T-helper 17 cell (primary cell): ENCODE measurements at places on chromosomes 16 and 17.

DNA sequence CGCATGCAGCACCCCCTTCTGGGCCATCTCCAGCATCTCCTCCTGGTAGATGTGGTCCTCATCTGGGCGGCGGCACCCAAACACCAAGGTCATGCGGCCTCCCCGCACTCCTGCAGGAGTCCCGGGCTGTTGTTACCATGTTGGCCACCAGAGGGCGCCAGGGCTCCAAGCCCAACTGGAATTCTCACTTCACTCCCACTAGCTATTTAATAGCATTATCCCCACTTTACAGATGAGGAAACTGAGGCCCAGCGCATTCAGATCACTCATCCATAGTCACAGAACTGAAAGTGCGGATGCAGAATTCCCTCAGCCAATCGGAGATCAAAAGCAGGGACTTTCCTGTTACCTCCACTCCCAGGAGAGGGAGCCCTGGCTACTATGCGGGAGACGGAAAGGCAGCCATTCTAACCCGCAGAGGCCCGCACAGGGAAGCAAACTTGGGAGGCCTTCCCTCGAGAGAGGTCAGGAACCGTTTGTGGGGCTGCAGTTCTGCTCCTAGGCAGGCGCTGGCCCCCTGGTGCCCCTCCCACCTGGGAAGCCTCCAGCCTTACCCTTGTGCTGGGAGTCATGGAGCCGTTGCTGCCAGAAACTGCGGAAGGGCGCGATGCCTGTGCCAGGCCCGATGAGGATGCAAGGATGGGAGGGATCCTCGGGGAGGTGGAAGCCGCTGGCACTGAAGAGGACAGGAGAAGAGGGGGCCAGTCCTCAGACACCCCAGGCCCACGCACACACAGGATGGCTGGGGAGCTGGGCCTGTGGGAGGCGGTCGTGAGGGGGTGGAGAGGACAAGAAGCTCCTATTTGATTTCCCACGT lies 40.1 kb downstream of the NOS2 start:
- DNase-seq = peak; percentile 56

- DNase-seq = no peak
Observed at GRCh38 chr17:17079336-17079735, 37.1 kb downstream of the MPRIP start.

DNA sequence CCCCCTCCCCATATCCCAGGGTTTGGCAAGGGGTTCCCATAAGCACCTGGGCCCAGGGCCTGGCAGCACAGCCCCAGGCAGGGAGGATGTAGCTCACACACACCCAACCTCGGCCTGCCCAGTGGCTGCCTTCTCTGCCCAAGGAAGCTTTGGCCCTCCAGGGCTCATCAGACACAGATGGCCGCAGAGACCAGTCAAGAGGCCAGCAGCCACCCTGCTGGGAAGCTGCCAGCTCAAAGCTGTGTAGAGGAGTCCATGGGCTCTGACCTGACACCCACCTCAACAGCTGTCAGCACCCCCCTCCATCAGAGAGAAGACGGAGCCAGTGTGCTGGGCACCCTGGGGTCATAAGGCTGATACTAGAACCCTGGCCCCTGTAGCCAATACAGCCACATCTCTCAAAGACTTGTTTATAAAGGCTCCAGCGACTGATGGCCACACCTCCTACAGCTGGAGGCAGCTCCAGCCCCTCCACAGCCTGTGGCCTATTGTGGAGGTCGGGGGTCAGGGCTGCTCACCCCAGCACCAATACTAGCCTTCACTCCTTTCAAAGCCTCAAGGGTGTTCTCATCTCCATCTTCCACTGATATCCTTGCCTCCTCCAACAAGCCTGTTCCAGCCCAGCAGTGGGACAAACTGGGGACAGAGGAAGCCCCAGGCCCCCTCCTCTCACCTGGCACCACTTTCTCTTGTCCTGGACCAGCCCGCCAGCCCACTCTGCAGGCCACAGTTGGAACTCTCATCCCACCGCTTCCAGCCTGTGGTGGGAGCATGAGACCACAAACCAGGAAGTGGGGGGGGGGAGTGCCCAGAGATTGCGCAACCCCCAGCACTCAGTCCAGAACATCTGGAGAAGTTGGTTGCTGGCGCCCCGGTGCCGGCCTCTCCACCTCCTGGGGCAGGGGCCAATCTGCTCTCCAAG lies 2.2 kb upstream of the MPG start:
- no peak for DNase-seq

DNA sequence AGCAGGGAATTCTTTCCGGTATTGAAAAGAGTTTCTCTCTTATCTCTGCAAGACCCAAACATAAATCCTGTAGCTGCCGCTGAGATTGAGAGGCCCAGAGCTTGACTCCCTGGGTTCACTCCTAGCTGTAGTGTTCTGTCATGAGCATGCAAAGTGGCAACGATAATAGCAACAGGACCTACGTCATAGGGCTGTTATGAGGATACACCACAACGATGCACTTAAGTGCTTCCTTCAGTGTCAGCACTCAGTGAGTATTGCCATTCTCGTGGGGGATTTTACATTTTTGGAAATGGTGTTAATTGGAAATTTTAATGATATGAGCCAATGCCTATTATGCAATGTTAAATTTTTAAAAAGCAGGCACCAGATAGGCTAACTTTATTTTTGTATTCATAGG lies 199.8 kb downstream of the CYLD start:
- DNase-seq = no peak

DNA sequence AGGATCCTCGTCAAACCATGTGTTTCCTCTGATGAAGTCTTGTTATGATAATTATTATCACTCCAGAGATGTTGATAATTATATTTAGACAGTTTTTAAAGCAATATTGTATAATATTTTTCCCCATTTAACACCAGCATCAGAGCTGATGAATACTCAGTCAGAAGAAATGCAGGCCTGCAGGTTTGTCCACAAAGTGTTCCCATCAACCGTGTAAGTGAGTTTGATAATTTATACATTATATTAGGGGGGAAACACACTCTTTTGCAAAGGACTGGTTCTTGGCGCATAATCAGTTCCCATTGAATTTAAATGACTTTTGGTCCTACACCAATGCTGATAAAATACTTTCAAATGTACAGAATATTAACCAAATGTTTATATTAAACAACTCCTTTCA lies 454.8 kb downstream of the TOX3 start:
- DNase-seq = no peak

- DNase-seq = no peak
Observed at GRCh38 chr16:87542531-87543102, 49.8 kb upstream of the ZCCHC14 start.

DNA sequence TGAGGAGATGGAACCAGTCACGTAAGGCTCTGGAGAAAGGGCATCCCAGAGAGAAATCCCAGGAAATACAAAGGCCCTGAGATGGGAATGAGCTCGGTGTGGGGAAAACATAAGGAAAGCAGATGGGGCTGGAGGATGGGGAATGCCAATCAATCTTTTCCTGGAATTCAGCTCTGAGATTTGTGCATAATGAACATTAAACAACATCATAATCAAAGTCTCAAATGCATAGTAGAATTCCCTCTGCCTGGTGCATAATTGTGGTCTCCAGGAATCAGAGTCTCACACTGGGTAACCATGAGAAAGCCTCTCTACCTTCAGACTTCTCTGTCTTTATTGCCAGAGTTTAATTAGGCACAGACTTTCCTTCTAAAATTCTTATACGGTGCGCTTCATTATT lies 30.8 kb downstream of the OTOA start:
- DNase-seq = no peak

GRCh38 chr16:83959656-83960434 lies 6.8 kb downstream of the OSGIN1 start:
- DNase-seq = no peak

DNA sequence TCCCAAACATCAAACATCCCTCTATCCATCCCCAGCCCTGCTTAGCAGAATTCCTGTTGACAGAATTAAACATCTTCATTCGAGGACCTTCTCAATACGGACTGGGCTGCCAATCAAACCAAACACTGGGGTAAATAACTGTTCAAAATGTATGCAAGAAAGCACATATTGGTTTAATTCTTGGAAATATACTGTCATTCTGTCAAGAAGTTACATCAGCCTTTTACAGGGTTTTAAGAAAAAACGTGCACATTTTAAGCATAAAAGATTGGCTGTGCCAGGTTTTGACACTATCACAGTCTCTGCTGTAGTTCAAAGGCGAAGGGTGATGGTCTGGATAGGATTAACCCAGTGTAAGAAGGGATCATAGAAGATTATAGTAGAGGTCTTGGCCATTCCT lies 25.1 kb upstream of the CCNF start:
- DNase-seq = no peak

GRCh38 chr16:11250091-11250785 lies 5.8 kb downstream of the SOCS1 start:
- DNase-seq = no peak

DNA sequence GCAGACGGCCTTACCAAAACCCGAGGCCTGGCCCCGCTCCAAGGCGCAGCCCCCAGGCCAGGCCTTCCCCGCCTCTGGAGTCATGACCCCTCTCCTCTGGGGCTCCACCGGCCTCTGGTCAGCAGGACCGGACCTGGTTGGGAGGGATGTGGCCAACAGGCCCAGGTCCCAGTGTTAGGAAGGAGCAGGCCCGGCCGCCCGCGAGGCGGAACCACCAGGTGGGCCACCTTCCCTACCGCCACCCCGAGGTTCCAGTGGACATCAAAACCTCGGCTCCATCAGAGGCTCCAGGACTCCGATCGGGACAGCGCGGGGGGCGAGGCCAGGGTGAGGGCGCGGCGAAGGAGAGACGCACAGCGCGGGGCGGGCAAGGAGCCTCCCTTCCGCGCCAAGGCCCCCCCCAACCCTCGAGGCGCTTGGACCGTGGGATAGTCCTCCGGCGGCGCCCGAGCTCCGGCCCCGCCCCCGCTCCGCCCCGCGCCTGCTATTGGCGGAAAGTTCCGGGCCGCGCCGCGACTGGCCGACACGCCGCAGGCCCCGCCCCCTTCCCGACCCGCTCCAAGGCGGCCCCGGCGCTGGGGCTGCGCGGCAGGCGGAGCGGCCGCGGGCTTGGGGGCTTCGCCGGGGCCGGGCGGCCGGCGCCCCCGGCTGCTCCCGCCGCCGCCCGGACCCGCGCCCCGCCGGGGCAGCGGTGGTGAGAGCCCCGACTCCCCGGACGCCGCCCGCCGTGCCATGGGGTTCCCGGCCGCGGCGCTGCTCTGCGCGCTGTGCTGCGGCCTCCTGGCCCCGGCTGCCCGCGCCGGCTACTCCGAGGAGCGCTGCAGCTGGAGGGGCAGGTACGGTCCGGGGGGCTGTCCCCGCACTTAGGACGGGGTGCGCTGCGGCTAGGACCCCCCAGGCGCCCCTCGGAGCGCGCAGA lies at the start of gene METRN:
TSS of gene METRN (plus strand) at position 561 of the 919 bp plus-strand sequence. CDS start at position 733, 172 bp downstream.
- DNase-seq = peak; percentile 85

GRCh38 chr17:50094243-50094752 lies 853 bp upstream of the PDK2 start:
- DNase-seq = peak; percentile 86

- no peak for DNase-seq
Observed at GRCh38 chr17:31060791-31061550, 33.8 kb upstream of the NF1 start.

DNA sequence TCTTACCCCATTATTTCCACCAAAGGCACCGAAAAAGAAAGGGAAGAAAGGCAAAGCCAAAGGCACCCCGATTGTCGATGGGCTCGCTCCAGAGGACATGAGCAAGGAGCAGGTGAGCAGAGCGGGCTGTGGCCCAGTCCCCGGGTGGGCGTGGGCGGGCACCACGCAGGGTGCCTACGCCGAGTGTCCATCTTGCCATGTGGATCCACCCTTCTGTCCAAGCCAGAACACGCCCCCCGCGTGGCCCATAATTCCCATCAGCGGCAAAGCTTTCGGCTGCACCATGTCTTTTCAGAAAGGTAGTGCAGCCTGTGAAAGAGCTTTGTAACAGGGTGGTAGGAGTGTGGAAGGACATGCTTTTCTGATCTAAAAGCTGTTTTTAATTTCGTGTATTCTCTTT lies 8.4 kb upstream of the DBNDD1 start:
- no peak for DNase-seq

GRCh38 chr17:30312226-30312625 lies 20.5 kb upstream of the BLMH start:
- DNase-seq = no peak

DNA sequence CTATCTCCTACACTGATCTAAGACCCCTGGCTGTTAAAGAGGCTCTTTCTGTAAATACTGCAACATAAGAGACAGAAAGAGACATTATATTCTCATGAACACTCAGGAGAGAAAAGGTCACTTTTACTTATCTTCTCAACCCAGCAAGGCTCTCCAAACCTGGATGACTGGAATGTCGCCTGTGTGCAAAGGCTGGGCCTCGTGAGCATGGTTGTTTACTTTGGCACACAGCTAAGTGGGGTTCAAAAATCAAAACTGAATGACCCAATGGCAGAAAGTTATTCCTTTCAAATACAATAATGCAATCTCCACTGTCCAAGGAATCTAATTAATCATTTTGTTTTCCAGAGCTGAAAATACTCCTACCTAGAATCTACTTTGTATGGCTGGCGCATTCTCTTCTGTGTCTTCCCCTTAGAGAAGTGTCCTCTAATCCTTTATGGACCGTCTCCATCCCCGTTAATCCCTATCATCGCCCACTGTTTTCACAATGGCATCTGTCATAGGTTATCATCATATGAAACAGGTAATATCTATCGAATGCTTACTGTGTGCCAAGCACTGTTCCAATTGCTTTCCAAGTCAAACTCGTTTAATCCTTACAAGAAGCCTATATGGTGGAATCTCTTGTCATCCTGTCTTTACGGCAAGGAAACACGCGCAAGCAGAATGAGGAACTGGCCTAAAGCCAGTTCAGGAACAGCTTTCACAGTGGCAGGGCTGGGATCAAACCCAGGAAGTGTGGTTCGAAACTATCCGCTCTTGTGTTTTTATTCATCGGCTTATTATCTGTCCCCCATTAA lies 1.3 kb downstream of the SLX4 start:
- DNase-seq = no peak

GRCh38 chr16:22302776-22303363 lies 5.7 kb downstream of the POLR3E start:
- no peak for DNase-seq

DNA sequence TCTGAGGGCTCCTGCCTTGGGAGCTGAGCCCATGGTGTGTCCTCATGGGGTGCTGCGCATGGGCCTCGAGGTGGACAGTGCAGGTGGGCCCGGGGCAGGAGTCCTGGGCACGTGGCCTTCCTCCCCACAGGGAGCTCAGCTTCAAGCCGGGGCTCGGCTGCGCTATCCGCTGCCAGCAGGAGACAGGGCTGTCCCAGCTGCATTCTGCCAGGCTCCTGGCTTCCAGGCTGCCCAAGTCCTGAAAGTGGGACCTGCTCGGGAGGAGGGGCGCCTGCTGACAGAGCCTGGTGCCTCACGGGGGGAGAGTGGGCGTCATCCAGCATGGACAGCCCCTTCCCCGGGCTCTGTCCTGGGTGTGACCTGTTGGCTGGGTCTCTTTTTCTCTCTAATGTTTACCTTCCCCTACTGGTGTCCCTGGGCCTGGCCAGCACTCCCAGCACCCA lies 7.1 kb downstream of the TRAF7 start:
- no peak for DNase-seq

- DNase-seq = no peak
Observed at GRCh38 chr17:12457493-12457892, 208.2 kb upstream of the MYOCD start.
